ENCODE measurements at places on chromosomes 5 and 9.

GRCh38 chr9:75947233-75947632 lies 56.8 kb downstream of the PCSK5 start:
- no peak for DNase-seq

GRCh38 chr9:131259916-131260597 lies 16.3 kb downstream of the FAM78A start:
- DNase-seq: no peak

DNA sequence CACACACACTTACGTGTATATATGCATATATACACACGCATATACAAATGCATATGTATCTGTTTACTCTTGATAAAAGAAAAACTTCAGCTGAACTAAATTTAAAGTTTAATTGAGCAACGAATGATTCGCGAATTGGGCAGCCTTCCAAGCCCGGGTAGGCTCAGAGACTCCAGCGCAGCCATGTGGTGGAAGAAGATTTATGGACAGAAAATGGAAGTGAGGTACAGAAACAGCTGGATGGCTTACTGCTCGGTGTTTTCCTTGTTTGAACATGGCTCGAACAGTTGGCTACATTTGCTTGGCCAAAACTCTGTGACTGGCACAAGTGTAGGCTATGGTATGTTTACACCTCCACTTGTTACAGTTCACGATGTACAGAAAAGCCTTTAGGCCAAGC lies 239.3 kb upstream of the PRDM9 start:
- DNase-seq: no peak

DNA sequence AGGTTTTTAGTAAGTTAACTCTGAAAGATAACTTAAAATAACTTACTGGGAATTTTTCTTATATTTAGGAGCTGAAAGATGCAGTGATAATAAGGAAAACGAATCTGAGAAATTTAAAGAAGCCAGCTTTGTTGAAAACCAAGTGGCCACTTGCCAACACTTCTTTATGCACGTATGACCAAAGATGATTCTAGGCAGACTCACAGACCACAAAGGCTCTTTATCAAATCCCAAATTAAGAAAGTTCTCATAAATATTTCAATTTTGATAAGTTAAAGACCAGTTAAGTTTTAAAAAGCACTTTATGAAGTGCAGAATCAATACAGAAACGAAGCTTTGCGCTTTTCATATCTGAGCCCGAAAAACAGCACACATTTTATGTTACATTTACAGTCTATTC lies 1.5 kb downstream of the AFF4 start:
- peak; percentile 73 for DNase-seq

GRCh38 chr9:121593066-121593465 lies 58.4 kb upstream of the DAB2IP start:
- DNase-seq: no peak

DNA sequence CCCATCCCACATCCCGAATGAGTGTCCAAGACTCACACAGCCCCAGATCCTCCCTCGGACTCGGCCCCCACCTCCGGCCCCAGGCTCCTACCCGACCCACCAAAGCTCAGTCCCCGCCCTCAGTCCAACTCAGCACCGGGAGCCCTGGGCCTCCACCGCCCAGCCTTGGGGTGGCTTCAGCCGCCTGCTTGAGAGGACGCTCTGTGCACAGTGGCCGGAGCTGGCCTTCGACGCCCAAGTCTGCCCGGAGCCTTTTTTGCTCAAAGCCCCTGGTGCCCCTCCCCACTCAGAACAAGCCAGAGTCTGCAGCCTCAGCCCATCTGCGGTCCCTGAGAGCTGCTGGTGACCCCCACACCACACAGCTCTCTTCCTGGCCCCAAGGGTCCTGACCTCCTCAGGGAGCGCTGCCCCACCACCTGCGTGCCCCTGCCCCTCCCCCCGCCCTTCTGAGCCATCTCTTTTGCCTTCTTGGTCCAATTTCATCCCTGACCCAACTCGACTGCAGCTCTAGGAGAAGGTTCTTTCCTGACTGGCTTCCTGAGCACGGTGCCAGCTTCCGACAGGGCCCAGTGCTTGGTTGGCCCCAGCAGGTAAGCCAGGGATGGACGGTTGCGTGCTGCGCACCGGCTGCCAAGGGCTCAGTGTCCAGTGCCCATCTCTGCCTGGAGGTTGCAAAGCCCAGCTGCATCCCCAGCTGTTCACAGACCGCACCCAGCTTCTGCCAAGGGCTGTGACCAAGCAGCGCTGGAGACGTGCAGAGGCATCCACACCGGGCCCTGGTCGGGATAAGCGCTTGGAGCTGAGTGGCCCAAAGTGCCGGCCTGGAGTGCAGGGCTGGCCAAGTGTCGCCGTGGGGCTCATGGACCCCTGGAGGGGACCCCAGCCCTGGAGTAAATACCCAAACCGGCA lies 27.7 kb upstream of the NSMF start:
- DNase-seq: no peak

All from adipocyte (in vitro differentiated cells).